Tongue (tissue), 3 donors: ENCODE measurements at places on chromosomes 11 and 22. TPM values are rescaled to one million over a fixed set of nuclear protein-coding genes. Genes with fewer than 3 reads are reported as not detected.

DNA sequence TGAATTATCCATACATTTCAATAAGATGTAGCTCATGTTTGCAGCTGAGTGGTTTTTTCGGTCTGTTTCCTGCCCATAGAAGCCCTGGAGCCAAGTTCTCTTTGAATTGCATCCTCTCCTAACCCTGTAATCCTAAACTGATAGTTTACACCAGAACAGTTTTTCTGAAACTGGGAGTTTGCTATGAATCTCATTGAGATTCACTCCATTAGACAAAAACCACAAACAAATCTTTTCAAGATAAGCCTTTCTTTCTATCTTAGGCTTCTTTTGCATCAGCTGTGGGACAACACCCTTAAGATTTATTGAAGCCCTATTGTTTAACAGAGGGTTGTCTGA is 324.8 kb downstream of the DYNC2H1 start:
- no peak for DNase-seq

DNA sequence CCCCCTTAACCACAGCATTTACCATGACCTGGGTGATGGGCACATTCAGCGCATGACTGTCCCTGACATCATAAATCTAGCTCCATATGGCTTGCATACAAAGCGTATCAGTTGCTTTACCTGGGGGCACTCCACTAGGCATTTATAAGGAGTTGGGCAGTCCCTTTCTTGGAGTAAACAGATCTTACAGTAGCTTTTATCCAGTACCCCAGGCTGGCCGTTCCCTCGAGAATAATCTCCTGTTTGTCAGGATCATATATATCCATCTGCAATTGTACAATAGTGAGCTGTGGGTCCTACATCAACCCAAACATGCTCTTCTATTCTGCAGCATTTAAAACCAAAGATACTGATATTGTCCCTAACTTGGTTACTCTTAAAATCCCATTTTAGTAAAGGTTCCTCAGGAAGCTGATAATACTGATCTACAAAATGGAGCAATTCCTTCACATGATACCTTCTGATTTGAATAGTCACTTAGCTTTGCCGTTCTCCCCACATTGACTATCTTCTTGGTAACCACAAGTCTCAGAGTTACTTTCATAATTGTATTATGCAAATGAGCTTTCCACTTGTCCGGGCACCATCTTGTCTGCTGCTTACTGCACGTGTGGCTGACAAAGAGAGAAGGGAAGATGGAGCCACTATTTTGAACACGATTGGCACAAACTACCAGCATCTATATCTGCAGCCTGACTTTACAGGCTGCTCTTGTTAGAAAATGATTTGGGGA is 205.0 kb downstream of the CWF19L2 start:
- DNase-seq, result no peak

- no peak for DNase-seq
Observed at GRCh38 chr22:46076651-46077339, 73.5 kb upstream of the PPARA start.

GRCh38 chr22:30694640-30695350 is at the start of gene OSBP2:
Gene OSBP2, plus strand, starts transcription at chr22:30694874. Its CDS starts 36 bp downstream, at chr22:30694910.
- peak; percentile 61 for DNase-seq

GRCh38 chr11:92240916-92241315 is 16.3 kb downstream of the FAT3 start:
- DNase-seq, result no peak

DNA sequence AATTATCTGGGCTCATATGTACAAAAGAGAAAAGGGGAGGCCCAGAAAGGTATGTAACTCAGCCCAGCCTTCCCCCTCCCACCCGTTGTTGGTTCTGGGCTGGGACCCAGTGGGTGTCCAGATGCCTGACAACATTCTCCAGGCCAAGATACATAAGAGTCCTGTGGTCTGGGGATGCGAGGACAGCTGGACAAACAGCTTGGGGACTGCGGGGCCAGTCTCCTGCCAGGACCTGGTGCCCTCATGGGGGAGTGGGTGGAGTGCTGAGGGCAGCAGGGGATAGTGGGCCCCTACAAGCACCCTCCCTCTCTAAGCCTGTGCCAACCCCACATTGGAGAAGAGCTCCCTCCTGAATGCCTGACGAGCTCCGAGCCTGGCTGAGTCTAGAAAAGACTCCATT is 3.5 kb upstream of the SLC22A6 start:
- DNase-seq, result no peak

DNA sequence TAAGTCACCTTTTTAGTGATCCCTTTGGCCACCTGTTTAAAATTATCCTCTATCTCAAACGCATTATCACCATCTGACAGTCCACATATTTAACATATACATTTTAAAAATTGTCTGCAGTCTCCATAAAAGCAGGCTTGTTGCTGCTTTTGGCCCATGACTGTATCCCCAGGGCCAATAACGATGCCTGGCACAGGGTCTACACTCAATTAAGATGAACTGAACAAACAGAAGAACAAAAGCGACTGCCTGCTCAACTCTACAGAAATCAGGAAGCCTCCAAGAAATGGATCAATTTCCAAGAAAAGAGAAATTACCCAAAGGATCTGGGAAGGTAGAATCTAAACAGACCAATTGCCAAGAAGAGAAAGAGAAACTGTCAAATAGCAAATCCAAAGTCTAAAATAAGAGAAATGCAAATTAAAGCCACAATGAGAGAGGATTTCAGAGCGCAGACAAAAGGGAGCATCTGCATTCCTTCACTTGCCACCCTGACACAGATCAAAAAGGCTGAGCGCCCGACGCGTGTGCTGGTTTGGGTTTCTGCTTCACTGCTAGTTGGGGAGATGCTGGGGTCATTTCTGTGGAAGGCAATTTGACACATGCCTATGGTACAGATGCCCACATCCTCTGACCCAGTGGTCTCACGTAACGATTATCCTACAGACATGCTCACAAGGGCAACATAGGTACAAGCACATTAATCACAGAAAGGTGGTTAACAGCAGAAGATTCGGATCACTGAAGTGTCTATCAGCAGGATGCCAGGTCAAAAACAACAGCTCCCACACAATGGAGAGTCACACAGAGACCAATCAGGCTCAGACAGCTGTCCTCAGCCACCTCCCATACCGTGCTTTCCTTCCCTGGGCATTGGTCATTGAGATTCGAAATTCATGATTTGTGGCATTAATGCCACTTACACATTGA is 55.9 kb downstream of the SHISAL1 start:
- peak; percentile 33 for DNase-seq

DNA sequence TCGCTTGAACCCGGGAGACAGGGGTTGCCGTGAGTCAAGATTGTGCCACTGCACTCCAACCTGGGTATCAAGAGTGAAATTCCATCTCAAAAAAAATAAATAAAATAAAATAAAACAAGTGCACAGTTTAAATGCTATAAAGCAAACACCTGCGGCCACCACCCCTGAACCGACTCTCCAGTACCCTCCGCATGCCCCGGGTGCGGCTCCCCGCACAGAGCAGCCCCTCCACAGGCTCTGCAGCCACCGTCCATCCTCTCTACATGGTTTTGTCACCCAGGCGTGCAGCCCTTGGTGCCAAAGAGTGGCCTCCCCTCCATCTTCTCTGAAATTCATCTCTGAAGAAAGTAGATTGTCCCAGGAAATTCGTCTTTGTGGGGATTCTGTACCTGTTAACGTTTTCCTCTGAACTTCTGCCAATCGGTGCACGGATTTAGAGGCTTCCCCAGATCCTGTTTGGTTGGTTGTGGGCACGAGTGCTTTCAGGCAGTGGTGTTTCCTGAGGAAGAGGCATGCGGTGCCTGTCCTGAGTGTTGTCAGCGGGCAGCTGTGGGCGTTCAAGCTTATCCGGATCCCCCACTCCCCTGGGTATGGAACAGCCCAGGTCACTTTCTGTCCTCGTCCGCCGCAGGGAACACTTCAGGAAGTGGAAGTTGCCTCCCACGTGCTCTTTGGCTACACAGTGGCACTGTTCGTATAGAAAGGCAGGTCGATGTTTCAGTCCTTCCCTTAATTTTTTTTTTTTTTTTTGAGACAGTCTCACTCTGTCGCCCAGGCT is 4.1 kb downstream of the MIOX start:
- no peak for DNase-seq

Gene GAL3ST3
- not detected for total RNA-seq

Gene MMP12
- not detected for total RNA-seq

Gene RFPL2
- not detected for total RNA-seq

Gene CHRM1
- total RNA-seq, result 0.10 TPM
